ENCODE measurements at places on chromosomes 5 and 9.

DNA sequence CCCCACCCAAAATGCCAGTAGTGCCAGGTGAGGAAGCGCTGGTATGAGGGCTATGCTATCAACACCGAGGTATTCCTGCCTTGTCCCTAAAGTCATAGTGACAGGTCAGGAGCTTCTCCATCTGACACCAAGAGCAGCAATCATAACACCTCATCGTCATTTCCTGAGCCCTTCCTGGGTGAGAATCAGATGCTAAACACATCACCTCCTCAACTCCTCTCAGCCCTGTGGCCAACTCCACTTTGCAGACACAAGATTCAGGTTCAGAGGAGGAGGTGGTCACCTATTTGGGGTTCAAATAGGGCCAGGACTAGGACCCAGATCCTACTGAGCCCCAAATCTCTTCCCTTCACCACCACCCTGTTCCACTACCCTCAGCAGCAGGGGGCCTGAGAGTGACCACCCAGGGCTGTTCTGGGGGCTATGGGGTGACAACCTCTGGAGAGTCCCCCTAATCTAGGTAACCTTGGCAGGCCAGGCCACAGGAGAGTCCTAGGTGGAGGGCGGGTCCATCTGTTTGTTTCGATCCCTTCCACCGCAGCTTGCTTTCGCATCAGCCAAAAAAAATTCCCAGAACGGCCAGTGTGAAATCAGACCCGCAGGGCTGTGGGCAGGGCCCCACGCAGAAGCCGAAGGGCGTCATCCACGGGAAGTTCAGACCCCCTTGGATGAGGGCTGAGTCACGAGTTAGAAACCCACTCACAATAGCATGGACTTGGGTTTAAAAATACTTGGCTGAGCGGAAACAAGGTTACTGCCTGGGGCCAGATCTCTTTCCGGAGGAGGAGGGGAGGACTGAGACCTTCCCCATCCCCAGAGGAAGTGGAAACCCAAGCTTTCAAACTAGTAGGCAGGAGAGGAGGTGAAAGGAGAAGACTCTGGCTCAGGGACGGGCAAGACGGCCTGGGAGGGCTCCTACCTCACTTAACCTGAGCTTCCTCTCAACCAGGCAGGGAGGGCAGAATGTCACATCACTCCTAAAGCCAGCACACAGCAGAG, 8.7 kb downstream of the STK10 start:
- no peak for DNase-seq

DNA sequence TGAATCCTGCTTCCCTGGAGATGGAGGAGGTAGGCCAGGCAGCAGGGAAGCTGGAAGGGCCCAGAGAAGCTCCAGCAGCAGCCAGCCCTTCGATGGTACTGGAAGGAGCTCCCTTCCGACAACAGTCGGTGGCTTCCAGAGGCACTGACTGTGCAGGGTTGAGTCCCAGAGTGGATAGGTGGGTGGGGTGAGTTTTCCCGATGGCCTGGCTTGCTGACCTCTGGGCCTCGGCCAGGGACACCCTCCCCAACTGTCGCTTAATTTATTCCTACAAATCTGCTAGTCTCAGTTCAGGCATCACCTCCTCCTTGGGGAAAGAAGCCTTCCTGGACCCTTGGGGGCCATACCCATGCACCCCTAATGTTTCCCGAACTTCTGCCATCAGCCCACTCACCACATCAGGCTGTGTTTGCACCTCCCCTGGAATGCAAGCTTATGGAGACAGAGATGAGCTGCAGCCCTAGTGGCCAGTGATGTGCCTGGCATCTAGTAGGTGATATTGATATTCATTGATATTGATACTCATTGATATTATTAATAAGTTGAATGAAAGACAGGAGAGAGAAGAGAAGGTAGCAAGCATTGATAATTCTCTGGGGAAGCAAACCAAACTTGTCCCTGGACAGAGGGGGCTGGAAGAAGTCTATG, 104.6 kb upstream of the BOD1 start:
- no peak for DNase-seq

- DNase-seq: no peak
These were observed 11.3 kb upstream of the ANGPTL2 start for GRCh38 chr9:127133739-127134167.

- DNase-seq: no peak
These were observed 37.5 kb upstream of the TIFAB start for GRCh38 chr5:135489466-135490244.

DNA sequence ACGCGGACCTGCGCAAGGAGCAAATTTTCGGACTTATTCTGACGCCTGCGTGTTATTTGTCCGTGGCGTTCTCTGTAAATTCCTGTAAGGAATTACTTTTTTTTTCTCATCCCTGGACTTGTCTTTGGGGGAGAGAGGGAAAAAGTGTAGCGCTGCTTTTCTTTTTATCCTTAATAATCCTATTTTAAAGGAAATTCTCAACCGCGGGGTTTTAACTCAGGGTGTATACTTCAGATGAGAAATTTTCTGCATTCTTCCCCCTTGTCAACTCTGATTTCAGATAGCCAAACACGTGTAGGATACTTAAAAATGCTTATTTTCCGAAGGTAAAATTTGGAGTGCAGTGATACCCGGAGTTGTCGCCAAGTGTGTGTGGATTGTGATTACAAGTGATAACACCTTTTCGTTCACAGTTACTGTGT, 853 bp downstream of the DCP2 start:
- DNase-seq: no peak

GRCh38 chr5:53950621-53951020, 359.8 kb downstream of the ARL15 start:
- no peak for DNase-seq

DNA sequence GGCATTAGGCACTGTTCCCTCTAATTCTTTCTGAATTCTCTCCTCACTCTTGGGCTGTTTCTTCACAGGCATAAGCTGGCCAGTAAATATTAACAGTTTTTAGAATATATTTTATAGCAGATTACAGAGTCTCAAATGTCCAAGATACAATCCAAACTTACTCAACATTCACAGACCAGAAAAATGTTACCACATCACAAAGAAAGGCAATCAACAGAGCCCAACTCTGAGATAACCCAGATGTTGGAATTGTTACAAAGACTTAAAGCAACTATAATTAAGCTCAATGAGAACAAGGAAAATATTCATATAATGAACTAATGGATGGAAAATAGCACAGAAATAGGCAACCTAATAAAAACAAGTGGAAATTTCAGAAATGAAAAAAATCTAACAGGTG, 401.1 kb upstream of the RGMB start:
- no peak for DNase-seq

DNA sequence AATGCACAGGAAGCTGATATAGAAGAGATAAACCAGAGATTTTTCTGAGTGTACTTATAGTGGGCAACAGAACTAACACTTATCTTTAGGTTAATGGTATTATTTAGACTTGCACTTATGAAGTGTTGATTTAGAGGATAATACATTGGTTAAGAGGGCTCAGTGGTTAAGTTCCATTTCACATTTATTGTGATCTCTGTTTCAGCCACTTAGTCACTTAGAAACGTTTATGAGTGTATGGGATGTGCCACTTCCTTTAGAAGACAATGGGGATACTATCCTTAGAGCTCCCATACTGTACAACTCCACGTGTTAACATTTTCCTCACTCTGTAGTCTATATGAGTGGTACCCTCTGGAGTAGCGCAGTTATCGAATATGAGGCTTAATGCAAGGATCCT, 57.5 kb downstream of the PIP5K1B start:
- no peak for DNase-seq

GRCh38 chr5:10563110-10563944, 543 bp upstream of the ANKRD33B start:
- no peak for DNase-seq
